Karpas-422 (cell line): ENCODE measurements at places on chromosomes 6 and 20.

DNA sequence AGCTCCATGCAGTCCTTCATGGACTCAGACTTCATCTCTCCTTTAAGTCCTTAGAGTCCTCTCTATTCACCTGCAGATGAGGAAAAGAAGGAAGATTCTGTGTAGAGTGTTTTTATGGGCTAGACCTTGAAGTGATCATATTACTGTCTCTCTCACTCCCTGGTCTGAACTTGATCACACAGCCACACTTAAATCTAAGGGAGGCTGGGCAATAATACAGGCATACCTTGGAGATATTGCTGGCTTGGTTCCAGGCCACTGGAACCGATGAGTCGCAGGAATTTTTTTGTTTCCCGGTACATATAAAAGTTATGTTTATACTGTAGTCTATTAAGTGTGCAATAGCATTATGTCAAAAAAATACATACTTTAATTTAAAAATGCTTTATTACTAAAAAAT, 59.2 kb upstream of the FOXO3 start:
- DNase-seq: no peak

- no peak for DNase-seq
Observed at GRCh38 chr20:59150821-59151251, 12.8 kb upstream of the ZNF831 start.

- no peak for DNase-seq
Observed at GRCh38 chr20:47682028-47682783, 103.1 kb downstream of the SULF2 start.

- DNase-seq: no peak
Observed at GRCh38 chr6:41553405-41553999, 7.3 kb downstream of the FOXP4 start.

DNA sequence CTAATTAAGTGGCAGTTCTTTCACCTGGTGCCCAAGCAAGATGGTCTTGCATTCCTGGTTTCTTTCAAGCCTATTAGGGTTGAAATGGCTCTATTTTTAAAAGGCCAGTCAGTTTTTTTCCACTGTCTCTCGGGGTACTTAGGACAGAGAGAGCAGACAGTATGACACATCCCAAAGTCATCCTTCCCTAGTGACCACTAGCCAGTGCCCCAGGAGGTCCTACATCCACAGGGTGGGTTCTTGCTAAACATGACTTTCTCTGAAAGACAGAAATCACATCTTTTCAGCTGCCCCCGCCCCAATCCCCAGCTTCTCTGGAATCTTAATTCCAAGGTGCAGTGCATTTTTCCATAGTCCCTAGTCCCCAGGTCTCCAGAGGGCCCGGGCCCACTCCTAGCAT, 192.4 kb downstream of the SLC24A3 start:
- no peak for DNase-seq

GRCh38 chr6:158753811-158754210, 65.4 kb downstream of the EZR start:
- no peak for DNase-seq
